Stimulated activated CD8-positive, alpha-beta memory T cell treated with anti-CD3 and anti-CD28 coated beads, Interleukin-4, amount 100 ng/mL, for 24 hours (primary cell): ENCODE measurements at places on chromosomes 3 and 15.

GRCh38 chr3:46830801-46831200, 32.4 kb downstream of the MYL3 start:
- DNase-seq = no peak

DNA sequence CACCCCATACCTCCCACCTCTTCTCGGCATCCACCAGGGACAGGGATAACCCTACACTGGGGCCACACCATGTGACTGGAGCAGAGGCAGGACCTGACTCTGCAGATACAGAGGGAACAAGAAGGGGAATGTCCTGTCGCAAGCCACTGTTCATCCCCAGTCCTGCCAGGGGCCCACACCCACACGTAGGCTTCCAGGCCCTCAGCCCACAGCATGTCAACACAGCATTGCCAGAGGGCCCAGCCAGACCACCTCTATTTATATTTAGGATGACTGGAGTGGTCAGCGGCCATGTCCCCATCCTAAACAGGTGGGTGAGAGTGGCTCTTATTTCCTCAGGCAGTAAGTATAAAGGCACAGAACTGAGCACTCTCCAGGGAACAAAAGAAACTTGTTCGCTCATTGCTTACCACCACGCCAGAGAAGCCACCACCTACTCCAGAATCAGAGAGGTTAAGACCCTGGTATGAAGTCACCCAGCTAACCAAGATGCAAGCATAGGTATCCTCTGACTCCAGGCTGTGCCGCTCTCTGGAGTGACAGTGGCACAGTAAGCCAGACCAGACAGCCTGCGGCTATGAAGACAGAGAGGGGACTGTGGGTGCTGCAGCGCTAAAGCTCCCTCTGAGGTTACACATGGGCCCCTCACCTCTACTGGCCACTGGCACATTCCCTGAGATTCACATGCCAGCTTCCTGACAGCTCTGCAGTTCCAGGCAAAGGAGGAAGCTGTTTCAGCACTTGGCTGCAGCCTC, 67.9 kb downstream of the LRIG1 start:
- DNase-seq = no peak

DNA sequence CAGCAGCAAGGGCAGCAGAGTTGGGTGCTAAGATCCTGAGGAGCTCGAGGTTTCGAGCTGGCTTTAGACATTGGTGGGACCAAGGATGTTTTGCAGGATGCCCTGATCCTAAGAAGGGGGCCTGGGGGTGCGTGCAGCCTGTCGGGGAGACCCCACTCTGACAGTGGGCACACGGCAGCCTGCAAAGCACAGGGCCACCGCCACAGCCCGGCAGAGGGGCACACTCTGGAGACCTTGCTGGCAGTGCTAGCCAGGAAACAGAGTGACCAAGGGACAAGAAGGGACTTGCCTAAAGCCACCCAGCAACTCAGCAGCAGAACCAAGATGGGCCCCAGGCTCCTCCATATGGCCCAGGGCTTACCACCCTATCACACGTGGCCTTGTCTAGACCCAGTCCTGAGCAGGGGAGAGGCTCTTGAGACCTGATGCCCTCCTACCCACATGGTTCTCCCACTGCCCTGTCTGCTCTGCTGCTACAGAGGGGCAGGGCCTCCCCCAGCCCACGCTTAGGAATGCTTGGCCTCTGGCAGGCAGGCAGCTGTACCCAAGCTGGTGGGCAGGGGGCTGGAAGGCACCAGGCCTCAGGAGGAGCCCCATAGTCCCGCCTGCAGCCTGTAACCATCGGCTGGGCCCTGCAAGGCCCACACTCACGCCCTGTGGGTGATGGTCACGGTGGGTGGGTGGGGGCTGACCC, 18.8 kb downstream of the SEC61A1 start:
- DNase-seq = no peak

GRCh38 chr3:46517016-46517783, 19.4 kb downstream of the RTP3 start:
- DNase-seq = no peak

GRCh38 chr3:38374221-38374620, 27.6 kb downstream of the XYLB start:
- DNase-seq = peak; percentile 26

DNA sequence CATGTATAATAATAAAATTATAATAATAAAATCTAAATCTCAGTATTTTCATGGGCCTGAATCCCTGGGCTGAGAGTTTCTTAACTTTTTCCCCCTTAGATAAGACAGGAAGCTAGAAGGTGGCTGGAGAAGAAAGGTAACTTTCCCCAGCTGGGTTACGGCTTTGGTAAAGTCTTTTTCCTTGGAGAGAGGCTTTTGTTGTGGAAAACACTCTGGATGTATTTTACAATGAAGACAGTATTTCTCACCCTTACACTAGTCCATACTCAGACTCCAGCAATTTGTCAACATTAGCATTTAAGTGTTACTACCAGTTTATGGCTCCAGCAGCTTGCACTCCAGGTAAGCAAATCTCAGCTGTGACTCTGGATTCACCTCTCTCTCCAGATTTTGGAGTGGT, 34.9 kb downstream of the APH1B start:
- no peak for DNase-seq

GRCh38 chr15:62932436-62932835, 110.1 kb upstream of the TPM1 start:
- no peak for DNase-seq

- DNase-seq = no peak
Measured at GRCh38 chr3:152302521-152303021, 33.8 kb downstream of the MBNL1 start.

DNA sequence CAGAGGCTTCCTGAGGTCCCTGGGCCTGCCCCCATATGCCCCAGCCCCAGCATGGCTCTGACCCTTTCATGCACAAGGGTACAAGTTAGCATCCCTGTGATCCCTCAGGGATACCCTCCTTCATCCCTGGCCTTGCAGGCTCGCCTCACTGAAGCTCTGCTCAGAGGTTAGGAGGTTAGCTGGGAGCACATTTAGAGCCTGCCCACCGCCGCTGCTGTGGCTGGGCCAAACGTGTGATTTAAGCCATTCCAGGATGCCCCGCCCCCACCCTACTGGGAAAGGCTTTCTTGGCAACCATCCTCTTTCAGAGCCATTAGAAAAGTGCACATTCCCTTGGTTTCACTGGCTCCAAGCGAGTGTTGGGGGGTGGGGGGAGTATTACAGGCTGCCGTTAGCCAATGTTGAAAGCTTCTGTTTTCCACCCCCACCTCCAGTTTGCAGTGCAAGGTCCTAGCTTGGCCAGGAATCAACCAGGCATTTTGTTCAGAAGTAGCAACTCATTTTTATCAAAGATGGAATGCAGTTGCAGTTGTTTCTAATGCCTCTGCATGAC, 6.3 kb upstream of the HES1 start:
- DNase-seq = no peak

- DNase-seq = no peak
Measured at GRCh38 chr3:53069422-53070068, 23.7 kb upstream of the SFMBT1 start.

DNA sequence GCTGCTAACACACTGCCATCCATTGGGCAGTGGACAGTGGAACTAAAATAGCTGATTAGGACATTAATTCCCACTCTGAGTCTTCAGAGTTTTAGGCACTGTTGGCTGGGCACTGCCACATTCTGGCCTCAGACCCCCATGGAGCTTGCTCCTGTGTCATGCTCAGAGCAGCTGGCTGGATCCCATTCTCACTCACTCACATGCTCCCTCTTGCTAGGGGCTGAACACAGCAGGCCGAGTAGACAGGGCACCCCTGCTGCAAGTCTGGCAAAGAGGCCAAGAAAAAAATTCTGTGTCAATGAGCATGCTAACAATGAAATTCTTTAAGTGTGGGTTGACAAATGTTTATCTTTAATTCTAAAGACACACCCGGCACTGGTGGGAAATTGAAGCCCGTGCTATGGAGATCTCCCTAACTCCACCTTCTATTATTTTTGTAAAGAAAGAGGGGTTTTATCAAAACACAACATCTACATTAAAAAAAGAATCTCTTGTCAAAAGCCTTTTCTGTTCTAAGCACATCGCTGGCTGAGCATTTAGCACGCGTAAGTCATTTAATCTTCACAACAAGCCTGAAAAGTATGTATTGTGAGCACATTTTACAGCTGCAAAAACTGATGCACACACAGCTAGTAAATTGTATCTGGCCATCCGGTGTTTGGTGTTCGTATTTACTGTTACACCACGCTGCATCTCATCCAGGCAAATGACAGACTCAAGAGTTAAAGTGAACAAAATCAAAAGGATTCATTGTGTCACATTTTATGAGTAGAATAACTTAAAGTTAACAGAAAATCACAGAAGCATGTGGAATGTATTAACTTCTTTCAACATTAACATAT, 362.1 kb downstream of the PLOD2 start:
- no peak for DNase-seq

GRCh38 chr15:48582452-48583247, 62.9 kb downstream of the FBN1 start:
- DNase-seq = no peak

GRCh38 chr3:132556508-132557159, 40.4 kb upstream of the ACKR4 start:
- no peak for DNase-seq

- DNase-seq = no peak
Measured at GRCh38 chr3:119632216-119632615, 28.2 kb downstream of the POPDC2 start.

DNA sequence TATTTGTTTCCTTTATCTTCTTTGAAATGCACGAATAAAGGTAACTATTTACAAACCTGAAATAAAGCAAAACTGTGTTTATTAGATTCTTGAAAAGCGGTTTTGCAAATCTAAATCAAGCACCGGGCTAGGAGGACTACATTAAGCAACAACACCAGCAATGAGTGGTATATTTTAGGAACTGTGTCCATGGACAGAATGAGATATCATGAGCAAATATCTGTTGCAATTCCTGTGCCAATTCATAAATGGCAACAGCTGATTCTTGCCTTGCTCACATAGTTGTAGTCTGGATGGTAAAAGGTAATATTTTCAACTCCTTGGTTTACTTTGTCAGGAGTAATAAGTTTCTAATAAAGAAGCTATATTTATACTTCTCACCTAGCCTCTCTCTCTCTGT, 403.3 kb downstream of the LPP start:
- no peak for DNase-seq

- no peak for DNase-seq
Measured at GRCh38 chr3:171566803-171567422, 106.7 kb upstream of the TNIK start.

GRCh38 chr15:40382580-40383456, at the start of gene KNSTRN:
Gene KNSTRN, plus strand, starts transcription at chr15:40382721. Its CDS starts 115 bp downstream, at chr15:40382836.
- DNase-seq = peak; percentile 87

DNA sequence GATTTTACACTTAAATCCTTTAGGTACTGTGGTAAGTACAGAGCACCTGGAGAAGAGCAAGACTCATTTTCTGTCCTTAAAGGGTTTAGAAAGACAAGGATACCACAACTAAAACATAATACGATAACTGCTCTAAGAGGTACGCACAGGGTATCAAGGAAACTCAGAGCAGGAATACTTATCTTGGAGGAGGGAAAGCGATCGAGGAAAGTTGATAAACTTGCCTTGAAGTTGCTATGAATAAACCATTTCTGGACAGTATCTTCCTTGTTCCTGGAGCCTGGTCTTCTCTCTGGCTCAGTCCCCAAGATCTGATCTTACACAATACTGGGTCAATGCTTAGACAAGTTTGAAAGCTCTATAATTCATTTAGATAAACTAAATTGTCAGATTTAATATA, 17.6 kb upstream of the GATM start:
- no peak for DNase-seq

DNA sequence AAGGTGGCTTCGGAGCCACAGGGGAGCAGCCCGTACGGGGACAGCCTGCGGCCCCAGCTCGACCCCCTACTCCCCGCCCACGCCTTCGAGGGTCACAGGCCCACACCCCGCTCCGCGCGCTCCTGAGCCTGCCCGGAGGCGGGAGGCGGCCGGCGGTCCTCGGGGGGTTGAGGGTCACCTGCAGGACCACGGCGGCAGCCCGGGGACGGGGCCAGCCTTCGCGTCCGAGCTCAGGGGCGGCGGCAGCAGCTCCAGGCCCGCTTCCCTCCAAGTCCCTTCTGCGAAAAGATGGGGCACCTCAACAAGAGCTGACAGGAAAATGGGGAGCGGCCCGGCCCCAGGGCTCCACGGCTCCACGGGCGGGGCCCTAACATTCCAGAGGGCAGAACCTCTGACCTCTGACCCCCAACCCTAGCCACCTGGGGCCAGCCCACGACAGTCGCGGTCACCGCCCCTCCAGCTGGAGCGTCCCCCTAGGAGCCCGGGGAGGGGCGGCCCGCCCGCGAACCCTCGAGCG, 428 bp downstream of the LYSMD4 start:
- no peak for DNase-seq

DNA sequence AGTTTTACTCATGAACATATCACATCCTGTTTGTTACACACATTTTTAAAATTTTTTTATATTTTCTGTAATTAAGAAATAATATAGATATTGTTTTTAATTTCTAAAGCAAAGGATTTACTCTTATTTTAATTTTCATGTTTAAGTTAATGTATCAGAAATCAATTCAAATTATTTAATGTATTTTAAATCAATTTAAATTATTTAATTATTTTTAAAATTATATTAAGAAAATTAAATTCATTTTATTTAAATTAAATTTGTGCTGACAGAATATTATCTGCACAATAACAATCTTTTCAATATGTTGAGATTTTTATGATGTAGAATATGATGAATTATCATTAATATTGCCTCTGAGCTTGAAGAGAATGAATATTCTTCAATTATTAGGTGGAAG, 681.2 kb upstream of the ALCAM start:
- no peak for DNase-seq

GRCh38 chr3:30198162-30198561, 408.2 kb upstream of the TGFBR2 start:
- no peak for DNase-seq

GRCh38 chr15:60070838-60071493, 66.9 kb downstream of the FOXB1 start:
- DNase-seq = no peak

DNA sequence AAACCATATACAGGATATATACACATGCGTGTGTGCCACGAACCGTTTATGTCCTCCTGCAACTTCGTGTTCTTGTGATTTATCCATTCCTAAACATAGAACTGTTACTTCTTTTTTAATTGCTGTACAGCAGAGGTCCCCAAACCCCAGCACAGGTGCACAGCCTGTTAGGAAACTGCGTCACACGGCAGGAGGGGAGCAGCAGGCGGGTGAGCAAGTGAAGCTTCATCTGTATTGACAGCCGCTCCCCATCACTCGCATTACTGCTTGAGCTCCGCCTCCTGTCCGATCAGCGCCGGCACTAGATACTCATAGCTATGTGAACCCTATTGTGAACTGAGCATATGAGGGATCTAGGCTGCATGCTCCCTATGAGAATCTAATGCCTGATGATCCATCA, 34.9 kb upstream of the NRROS start:
- no peak for DNase-seq

GRCh38 chr15:71679223-71679792, 131.0 kb upstream of the NR2E3 start:
- DNase-seq = no peak

DNA sequence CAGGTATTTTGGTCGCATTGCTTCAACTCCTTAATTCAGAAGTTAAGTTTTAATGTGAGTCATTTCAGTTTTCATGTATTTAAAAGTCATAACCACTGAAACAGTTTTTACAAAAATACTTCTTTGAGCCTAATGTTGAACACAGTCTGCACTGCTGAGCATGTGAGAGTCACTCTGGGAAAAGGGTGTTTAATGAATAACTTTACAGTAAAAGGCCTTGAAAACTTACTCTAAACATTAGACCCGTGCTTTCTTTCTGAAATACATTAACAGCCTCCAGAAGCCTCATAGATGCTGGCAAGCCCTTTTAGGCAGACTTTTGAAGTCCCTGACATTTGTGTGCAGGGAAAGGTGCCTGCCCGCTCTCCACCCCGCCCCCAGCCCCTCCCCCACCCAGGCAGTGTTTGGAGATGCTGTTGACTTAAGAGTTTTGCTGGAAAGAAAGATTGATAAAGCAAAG, 68.9 kb upstream of the NR2F2 start:
- no peak for DNase-seq
